ENCODE measurements at places on chromosomes 2 and 18.

DNA sequence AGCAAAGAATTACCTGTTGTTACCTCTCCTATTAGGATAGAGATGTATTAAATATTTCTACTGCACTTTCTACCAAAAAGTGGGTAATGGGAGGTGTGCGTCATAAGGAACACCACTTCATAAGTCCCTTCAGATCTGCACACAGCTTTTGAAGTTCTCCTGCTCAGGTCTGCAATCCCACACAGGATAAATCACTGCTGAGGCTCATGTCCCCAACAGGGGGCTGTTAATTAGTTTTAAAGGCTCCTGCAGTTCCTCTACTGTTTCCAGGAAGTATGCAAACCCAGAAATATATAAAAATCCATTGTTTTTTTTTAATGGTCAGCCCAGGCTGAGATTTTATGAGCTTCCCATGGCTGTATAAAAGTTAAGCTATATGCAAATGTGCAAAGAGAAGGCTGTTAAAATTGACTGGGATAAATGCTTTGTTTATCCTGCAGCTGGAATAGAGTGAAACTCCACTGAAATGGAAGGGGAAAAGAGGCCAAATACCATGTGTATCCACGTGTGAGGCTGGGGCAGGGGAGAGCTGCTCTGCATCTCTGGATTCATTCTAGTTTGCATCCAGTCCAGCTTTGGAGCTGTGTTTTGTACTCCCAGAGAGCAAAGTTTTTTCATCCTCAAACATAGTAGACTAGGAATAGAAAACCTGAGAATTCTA is 903.7 kb downstream of the TDRD15 start:
- DNase-seq: no peak

- DNase-seq: no peak
Observed at GRCh38 chr2:180604077-180604476, 376.3 kb upstream of the UBE2E3 start.

- DNase-seq: no peak
Observed at GRCh38 chr2:78521938-78522337, 503.6 kb upstream of the REG3G start.

- no peak for DNase-seq
Observed at GRCh38 chr2:168920504-168921157, 19.5 kb downstream of the G6PC2 start.

DNA sequence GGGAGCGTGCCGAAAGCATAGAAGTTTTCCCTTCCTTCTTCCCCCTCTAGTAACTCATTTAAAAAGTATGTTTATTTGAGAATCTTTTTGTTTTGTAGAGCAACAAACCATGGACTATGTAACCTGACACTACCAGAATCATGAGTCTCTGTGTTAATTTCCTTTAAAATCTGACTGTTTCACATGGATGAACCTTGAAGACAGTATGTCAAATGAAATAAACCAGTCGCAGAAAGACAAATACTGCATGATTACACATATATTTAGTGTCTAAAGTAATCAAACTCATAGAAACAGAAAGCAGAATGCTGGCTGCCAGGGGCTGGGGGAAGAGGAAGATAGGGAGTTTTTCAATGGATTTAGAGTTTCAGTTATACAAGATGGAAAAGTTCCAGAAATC is 32.3 kb downstream of the PTPN2 start:
- no peak for DNase-seq

- DNase-seq: no peak
Observed at GRCh38 chr2:220134756-220135534, 507.5 kb downstream of the SLC4A3 start.

DNA sequence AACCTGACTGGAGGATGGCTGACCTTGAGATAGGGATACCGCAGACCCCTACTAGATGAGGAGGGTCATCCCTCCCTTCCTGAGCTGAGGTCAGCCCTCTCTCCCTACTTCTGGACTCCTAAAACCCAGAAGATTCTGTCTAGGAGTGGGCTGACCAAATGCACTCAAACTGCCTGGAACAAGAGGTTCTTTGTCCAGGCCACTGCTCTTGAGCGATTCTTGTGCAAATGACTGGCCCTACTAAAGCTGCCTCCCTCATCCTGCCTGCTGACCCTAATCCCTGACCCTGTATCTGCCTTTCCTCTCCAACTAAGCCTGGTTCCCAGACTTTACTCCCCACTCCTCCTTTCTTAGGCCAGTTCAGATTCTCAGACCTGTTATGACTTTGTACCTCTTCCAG is 56.2 kb downstream of the EFR3B start:
- DNase-seq: no peak

GRCh38 chr2:8577573-8577972 is 104.3 kb upstream of the ID2 start:
- DNase-seq: no peak

DNA sequence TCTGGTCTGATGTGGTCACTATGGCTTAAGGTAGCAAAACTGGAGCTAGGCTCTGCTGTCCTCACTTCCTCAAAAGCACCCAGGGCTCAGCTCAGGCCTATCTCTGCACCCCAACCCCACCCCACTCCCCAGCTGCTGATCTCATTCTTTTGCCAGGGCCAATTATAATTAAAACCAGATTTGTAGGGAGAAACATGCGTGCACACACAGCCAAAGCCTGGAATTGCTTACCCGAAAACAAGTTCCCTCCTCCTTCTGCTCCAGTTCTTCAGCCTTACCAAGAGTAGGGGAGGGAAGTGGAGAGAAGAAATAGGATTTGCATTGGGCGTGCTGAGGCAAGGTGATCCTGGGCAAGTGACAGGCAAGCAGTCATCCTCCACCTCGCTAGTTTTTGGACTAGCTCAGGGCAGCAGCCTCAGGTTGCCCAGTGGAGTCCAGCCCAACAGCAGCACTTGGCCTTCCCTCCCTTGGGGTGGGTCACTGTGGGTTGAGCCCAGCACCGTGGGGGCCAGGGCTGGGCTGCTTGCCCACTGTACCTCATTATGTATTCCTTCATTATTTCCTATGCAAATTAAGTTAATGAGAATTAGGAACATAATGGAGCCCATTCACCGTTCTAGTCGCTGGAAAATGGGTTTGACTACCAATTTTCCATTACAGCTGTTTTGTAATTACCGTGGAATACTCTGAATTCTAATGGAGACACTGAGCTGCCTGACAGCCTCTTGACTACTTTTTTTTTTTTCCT is 199.1 kb upstream of the CELF4 start:
- DNase-seq: no peak

GRCh38 chr2:71844967-71845366 is 302.7 kb downstream of the CYP26B1 start:
- no peak for DNase-seq

- DNase-seq: no peak
Observed at GRCh38 chr18:79736230-79736629, 56.6 kb downstream of the CTDP1 start.

DNA sequence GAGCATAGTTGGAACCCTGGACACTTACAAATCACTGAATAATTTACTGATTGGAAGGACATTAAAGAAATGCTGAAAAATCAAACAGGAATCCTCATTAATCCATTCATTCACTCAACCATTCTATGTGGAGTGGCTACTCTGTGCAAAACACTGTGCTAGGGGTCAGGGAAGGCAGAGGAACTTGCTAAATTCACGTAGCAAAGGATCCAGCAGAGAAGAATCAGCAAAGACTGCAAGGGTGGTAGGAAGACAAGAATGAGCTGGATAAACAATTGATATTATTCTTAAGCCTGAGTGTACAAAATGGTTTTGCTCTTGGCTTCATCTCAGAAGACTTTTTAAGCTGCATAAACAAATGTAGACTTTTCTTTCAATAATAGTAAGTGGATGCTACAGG is 164.3 kb upstream of the CAVIN2 start:
- DNase-seq: no peak

DNA sequence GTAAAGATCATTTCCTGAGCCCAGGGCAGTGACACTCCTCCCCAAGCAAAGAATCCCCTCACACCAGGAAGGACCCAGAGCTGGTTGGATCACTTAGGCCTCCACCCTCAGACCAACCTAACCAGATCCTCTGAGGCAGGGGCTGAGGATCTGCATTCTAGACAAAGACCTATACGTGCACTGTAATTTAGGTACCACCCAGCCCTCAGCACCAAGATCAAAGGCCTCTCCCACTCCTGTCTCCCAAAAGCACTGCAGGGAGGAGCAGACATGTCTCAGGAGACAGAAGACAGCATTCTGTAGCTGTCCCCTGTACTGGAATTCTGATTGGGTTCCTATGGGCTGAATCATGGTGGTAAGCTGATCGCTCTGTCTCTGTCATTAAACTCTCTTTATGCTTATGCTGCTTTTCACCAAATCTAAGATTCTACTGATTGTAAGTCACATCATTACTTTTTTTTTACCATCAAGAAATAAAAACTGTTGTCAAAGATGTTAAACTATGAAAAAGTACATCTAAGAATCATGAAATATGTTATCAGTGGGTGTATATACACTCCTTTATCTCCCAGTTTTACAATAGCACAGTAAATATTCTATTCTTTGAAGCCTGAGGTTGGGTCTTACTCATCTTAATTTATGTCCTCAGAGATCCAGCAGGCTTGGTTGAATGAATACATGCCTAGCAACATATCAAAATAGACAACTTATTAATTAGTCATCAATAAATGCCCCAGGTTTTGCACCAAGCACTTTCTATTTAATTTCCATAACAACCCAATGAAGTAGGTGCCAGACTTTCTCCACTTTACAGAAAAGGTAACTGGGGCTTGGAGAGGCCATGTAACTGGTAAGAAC is 28.3 kb downstream of the MCFD2 start:
- no peak for DNase-seq

- DNase-seq: no peak
Observed at GRCh38 chr2:158997037-158997790, 28.8 kb downstream of the TANC1 start.

DNA sequence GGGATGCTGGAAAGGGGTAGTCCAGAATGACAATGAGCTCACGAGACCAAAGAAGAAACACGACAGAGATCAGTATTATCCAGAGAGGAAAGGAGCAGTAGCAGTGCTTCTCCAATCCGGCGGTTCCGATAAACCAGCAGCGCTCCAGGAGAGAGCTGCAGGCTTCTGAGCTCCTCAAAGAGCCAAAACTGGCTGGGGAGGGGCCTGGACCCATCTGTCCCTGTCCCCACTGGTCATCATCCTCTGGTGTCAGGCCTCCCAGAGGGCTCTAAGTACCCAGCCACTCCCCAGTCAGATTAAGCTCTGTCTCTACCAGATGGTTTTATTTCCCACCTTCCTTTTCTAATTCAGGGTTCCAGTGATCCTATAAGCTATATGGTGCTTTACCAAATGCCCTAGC is 23.2 kb downstream of the DNAJC27 start:
- no peak for DNase-seq

GRCh38 chr2:48279344-48280090 is 250.4 kb upstream of the STON1 start:
- DNase-seq: no peak

DNA sequence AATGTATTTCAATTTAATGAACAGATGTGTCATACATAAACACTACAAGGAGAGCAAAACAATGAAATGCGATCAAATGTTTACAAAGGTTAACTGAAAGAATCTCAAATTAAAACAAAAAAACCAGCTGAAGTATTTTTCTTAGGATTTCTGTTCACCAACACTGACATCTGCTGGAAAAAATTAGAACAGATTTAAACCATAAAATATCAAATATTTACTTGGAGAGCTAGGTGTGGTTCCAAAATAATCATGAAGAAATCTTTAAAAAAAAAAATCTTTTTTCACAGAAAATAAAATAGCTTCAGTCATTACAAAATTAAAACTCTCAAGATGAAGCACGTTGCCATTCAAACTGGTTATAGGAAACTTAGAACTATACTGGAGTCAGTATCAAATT is 13.8 kb downstream of the MMADHC start:
- DNase-seq: no peak

- no peak for DNase-seq
Observed at GRCh38 chr18:63477200-63477599, 442 bp downstream of the SERPINB5 start.

GRCh38 chr2:59798687-59799232 is 754.7 kb downstream of the BCL11A start:
- DNase-seq: no peak

DNA sequence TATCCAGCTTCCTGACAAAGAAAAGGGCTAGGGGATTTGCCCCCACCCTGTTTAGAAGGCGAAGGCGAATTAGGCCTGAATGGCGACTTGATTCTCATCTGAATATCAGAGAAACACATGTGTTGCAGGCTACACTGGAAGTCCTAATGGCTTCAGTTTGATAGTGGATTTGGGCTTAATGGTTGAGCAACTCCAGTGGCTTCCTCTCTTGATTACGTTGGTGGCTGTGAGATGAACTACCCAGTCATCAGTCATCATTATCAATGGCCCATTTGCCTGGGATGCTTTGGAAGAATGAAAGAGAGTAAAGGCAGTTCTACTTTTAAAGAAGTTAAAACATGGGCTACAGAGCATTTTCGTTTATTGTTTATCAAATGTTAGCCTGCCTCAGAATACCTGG is 60.9 kb upstream of the IL1R1 start:
- no peak for DNase-seq

- no peak for DNase-seq
Observed at GRCh38 chr2:98541906-98542305, 66.4 kb downstream of the COA5 start.

GRCh38 chr2:106563195-106563594 is 76.0 kb downstream of the CD8B2 start:
- DNase-seq: no peak

DNA sequence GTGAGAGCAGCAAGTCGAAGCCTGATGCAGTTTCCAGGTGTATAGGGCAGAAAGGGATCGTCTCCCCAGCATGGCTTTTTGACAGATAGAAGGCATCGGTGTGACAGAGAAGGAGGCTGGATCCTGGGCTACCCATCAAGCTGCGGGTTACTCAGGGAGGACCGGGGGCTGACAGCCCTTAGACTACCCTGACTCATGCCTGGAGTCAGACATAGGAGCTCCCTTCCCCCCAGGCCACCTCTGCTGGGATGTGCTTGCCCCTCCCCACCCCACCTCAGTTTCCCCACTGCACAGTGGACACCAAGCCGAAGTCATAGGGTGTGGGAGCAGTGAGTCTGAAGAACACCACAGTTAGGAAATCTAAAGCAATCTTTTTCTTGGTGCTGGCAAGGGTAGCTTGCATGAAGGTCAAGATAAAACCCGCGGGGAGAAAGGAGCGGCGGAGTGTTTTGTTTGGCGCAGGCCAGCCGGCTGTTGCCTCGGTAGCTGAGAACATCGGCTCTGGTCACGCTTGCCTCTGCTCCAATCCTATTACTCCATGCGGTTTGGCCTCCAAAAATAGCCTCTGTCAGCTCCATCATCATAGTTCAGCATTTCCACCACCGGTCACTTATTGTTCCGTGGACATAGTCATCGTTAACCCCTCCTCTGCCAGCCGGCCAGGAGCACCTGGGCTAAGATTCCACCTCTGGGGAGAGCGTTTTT is 169.2 kb upstream of the GLI2 start:
- no peak for DNase-seq

GRCh38 chr2:128439791-128440665 is 121.4 kb upstream of the HS6ST1 start:
- no peak for DNase-seq

All from activated CD8-positive, alpha-beta memory T cell treated with anti-CD3 and anti-CD28 coated beads for 1 hour (primary cell).